ENCODE measurements at places on chromosomes 11 and 22.

DNA sequence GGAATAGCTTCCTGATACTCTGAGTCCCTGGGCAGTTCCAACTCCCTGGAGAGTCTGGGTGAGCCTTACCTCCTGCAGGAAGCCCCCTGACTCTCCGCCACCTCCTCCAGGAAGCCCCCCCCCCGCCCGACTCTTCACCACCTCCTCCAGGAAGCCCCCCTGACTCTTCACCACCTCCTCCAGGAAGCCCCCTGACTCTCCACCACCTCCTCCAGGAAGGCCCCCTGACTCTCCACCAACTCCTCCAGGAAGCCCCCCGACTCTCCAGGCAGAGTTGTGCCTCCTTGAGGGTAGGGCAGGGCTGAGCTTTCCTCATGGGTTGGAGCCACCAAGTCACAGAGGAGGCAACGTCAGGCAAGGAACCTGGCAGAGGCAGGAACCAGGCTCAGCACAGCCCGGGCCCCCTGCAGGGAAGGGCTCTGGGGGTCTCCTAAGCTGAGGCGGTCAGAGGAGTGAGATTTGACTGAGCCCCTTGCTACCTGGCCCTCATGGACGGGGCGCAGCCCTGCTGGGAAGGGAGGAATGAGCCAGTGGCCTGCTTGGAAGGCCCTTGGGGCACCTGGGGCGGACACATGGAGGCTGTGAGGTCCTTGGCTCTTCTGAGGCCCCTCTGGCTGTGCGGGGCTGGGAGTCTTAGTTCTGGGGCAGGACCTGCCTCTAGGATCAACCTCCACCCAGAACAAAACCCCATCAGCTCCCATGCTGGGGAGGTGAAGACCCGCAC lies 18.1 kb downstream of the MRGPRG start:
- no peak for DNase-seq

GRCh38 chr11:130071211-130071712 lies 1.6 kb downstream of the APLP2 start:
- no peak for DNase-seq

- DNase-seq = no peak
Measured at GRCh38 chr11:120245434-120245833, 5.5 kb downstream of the POU2F3 start.

DNA sequence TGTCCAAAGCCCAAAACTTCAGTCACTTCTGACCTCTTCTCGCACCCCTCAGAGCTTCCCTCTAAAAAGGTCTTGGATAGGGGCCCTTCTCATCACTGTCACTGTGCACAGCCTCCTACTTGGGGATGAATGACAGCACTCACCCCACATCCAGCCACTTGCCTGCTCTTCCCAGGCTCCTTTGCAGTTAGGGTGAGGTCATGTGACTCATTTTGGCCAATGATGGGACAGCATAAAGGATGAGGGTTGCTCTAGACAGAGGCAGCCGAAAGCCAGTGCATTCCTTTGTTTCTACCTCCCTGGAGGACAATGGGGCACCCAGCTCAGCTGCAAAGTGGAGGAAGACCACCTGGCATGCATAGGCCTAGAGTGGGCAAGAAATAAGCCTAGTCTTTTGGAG lies 1413.3 kb downstream of the TBC1D22A start:
- DNase-seq = no peak

- no peak for DNase-seq
Measured at GRCh38 chr11:106409222-106409621, 331.8 kb downstream of the AASDHPPT start.

GRCh38 chr22:27089264-27089663 lies 431.9 kb downstream of the MIAT start:
- no peak for DNase-seq

DNA sequence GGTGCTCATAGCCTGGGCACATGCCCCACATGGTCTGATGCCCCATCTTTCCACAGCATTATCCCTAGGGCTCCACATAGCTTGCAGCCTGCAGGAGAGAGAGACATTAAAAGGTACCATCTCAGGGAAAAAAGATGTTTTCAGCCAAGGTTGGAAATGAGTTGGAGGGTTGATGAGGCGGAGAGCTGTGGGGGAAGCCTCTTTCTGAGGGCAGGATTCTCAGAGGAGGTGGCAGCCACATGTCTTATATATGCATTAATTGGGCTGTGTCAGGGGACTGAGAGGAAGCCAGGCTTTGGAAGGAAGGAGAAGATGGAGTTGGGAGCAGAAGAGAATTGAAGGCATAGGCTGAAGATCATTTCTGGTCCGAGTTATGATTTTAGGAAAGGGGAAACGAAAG lies 57.8 kb downstream of the CEP164 start:
- no peak for DNase-seq

- DNase-seq = no peak
Measured at GRCh38 chr11:105618343-105618955, 8.6 kb downstream of the GRIA4 start.

DNA sequence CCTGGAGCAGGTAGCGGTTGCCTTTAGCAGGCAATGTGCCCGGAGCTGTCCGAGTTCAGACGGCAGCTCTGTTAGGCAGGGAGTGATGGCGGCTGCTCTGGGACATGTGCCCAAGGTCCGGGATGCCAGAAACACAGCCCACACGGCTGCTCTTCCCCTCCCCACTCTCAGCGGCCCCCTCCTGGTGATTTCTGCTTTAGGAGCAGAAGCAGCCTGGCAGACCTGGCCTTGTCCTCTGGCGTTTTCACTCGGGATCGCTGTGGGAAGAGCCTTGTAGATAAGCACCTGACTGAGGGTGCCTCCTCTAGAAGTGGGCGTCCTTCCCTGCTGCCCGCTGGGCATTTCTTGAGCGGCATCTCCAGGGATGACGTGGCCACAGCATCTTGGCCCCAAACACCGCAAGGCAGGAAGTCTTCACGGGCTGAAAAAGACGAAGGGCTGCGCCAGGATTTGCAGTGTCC lies 392.2 kb downstream of the TBC1D22A start:
- DNase-seq = no peak

DNA sequence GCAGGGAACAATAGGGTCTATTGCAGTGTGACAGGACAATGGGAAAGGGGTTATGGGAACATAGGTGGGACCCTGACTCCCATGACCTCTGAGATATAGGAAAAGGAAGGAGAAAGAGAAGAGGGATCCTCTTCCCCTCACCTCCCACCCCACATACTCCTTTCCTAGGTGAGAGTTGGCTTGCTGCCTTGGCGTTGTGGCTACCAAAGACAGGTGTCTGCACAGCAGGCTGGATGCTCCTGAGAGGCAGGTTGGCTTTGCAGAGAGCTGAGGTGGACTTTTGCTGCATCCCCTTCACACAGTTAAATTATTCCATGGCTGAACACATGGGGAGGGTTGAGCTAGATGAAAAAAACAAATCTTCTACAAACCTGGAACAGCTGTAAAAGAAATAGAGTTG lies 80.7 kb downstream of the SYT9 start:
- no peak for DNase-seq

DNA sequence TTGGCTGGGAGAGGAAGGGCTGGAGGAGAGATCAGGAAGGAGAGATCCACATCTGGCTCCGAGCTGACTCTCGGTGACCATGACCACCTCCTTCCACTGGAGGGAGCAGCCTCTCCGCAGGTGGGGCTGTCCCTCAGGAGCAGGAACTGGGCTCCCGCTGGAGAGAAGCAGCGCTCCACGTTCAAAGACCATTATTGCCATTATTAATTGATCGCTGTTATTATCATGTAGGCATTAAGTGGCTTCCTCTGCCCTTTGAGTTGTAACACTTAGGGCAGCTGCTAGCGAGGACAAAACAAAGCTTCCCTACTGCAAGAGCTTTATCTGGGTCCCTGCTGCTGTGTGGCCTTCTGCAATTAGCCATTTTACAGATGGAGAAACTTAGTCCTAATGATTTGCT lies 251.9 kb downstream of the ST3GAL4 start:
- DNase-seq = no peak

GRCh38 chr11:120709808-120710207 lies 198.3 kb downstream of the GRIK4 start:
- DNase-seq = no peak

GRCh38 chr11:120651836-120652235 lies 140.3 kb downstream of the GRIK4 start:
- DNase-seq = no peak

DNA sequence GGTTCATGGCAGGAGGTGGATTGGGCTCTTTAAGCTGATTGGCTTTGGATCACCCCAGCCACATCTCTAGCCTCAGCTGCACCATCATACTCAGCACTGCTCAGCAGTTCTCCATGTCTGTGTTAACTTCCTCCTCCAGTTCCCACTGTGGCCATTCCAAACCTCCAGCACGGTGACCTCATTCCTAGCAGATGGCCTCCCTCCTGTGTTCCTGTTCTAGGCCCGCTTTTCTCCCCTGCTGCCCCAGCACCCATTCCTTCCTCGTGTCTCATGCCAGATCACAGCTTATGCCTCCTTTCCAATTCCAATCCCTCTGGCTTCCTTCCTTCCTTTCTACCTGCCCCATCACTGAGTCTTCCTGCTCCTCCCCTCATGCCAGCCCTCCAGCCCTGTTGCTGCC lies 96.1 kb downstream of the MICAL2 start:
- DNase-seq = no peak

- DNase-seq = no peak
Measured at GRCh38 chr11:79030448-79030847, 410.4 kb downstream of the TENM4 start.

- no peak for DNase-seq
Measured at GRCh38 chr11:15897211-15897960, 459.0 kb downstream of the SOX6 start.

DNA sequence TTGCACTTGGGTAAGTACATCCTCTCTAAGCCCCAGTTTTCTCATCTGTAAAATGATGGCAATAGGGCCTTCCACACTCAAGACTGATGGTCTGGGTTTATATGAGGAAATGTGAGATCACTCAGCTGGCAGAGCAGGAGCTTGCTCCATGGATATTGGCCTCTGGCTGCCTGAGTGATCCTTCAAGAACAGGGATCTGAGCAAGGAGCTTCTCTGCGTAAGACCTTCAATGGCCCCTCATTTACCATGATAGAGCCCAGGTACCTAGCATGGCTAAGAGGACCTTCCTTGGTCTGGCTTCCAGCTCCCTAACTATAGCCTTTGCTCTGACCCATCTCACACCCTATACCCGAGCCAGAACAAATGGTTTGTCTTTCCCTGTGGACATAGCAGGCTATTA lies 5.5 kb downstream of the ROBO4 start:
- no peak for DNase-seq

- DNase-seq = no peak
Measured at GRCh38 chr22:48044487-48045060, 1282.1 kb downstream of the TBC1D22A start.

- DNase-seq = no peak
Measured at GRCh38 chr11:3035333-3035732, 21.9 kb downstream of the CARS1 start.

GRCh38 chr11:46309814-46310259 lies 32.4 kb downstream of the CREB3L1 start:
- no peak for DNase-seq

DNA sequence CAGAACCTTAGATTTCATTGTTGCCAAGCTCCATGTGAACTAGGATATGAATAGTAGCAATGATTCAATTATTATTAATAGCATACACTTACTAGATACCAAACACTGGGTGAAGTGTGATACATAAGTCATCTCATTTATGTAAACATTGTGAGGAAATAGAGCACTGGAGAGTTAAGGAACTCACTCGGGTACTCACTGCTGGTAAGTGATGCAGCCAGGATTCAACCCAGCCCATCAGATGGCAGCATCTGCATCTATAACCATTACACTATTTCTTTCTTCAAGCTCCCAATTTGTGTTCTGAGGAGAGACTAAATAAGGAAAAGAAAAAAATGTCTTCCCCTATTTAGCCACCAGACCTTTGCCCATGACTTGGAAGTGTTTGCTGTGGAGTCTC lies 10.2 kb upstream of the ALG8 start:
- no peak for DNase-seq

DNA sequence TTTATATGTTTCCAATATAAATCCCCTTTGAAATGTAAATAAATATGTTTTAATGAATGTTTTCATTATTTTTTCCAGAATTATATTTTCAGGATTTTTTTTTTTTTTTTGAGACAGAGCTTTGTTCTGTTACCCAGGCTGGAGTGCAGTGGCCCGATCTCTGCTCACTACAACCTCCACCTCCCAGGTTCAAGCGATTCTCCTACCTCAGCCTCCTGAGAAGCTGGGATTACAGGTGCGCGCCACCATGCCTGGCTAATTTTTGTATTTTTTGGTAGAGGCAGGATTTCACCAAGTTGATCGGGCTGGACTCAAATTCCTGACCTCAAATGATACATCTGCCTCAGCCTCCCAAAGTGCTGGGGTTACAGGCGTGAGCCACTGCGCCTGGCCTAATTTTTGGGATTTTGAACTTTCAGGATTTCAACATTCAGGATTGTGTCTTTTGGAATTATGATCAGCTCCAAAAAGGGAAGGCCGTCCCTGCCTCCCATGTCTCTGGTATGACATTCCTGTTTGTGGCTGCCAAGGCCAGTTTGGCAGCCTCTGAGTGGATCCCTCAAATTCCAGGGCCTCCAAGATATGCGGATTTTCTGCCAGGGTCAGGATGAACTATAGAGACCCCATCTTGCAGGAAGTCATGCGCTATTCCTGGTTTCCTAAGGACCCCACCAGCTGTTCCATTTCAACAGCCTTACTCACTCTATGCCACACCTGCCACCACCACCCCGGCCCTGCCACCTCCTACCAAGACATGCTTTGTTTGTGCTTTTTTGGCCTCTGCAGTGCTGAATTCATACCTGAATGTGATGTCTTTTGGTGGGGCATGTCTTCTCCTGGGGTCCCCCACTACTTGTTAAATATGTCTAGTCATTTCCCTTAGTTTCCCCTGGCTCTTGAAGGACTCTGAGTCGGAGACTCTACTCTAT lies 21.9 kb upstream of the TMPRSS4 start:
- DNase-seq = no peak

- DNase-seq = no peak
Measured at GRCh38 chr22:23220485-23221350, 40.4 kb downstream of the BCR start.

DNA sequence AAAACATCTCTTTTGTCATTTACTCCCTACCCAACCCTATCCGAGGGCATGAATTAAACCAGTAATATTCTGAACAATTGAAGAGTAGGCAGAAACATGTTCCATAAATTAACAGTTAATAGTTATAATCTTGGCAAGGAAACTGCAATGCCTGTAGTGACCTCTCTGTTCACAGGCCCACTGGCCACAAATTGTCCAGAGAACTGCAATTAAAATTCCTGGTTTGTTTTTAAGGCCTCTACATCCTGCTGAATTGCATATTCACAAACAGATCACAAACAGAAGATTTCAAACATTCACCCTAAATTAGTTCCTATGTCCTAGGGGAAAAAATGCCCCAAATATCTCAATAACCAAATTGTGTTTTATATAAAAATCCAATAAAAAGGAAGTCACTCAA lies 143.2 kb upstream of the TRPC6 start:
- no peak for DNase-seq

- no peak for DNase-seq
Measured at GRCh38 chr11:59206635-59207034, 6.1 kb downstream of the MPEG1 start.

GRCh38 chr11:73547706-73548595 lies 50.0 kb downstream of the FAM168A start:
- no peak for DNase-seq

DNA sequence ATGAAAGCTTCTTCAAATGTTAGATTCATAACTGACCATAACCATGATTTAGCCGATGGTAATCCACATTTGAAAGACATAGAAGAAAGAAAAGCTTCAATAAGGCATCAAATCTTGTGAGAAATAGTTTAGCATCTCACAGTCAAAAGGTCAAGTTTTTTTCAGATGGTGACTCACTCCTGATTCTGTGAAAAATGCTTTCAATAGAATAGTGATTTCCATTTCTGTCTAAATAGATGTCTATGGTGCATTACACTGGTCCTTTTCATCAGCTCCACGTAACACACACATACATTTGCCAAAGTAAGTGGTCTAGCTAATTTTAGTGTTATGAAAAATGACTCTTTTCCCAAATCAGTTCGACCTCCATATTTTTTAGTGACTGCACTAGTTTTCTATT lies 139.2 kb downstream of the LRRC4C start:
- DNase-seq = no peak

All from NCI-H1436 treated with DMSO at 0.1 percent for 48 hours (cell line).